ENCODE measurements at places on chromosomes 13 and 19.
A peak's percentile ranks its signal among the peaks of the same experiment; 100 is the strongest.

- no peak for DNase-seq
These were observed 8.6 kb downstream of the LILRA6 start for GRCh38 chr19:54233941-54234340.

GRCh38 chr19:47663911-47664771 is 49.1 kb upstream of the EHD2 start:
- peak; percentile 61 for DNase-seq

DNA sequence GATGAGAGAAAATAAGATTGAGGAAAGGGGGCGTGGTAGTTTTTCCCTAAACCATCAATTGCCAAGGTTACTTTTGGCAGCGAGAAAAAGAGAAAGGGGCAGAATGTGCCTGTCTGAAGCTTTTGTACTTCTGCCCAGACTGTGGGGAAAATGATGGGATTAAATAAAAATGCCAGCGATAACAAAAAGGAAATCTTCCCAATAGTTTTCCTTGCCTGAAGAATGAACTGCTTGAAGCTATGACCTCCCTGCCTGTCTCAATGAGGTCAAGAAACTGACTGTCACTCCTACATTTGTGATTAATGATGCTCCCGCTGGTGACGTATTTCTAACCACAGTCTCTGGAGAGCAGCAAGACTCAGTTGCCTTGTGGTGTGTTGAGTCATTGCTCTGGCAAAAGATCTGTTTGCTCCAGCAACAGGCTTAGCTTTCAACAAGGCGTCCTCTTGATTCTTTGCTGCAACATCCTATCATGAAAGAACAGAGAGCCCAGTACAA is 1051.5 kb downstream of the DIAPH3 start:
- DNase-seq, result no peak

- DNase-seq, result peak; percentile 64
These were observed 365 bp downstream of the PPP6R1 start for GRCh38 chr19:55258476-55258827.

DNA sequence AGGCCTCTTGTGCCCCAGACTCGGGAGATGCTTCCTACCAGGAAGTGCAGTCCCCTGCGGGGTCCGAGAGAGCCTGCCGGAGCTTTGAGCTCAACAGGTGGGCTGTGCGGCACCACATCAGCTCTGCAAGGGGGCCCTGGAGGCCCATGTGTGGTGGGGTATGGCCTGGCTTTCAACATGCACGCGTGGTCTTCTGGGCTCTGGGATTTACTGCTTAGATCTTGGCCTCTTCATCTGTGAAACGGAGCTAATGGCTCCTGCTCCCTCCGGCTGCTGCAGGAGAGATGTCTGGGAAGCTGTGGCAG is 18.0 kb downstream of the NDUFB7 start:
- no peak for DNase-seq

Data from CD4-positive, alpha-beta T cell treated with Interferon alpha-2 for 1 hour (primary cell).